ENCODE measurements at places on chromosomes 7 and 10. TPM values are rescaled to one million over a fixed set of nuclear protein-coding genes. Genes with fewer than 3 reads are reported as not detected.

Gene FLNC
- 226 TPM for total RNA-seq

Gene NYAP1
- total RNA-seq: 0.83 TPM

Gene GPR22
- total RNA-seq: not detected

Gene NKX1-2
- not detected for total RNA-seq

Gene PCDH15
- total RNA-seq: under 0.01 TPM

Gene CYP2C8
- not detected for total RNA-seq

Gene OR9A2
- not detected for total RNA-seq

Gene ECD
- total RNA-seq: 24.1 TPM

Gene SORCS3
- not detected for total RNA-seq

Gene COL17A1
- 0.30 TPM for total RNA-seq

Gene EBLN1
- total RNA-seq: not detected

Gene LRRC61
- total RNA-seq: 1.8 TPM

Gene PROSER2
- 0.92 TPM for total RNA-seq

Gene NEUROG3
- not detected for total RNA-seq

Gene SRI
- total RNA-seq: 79.0 TPM

Gene DPY19L1
- total RNA-seq: 52.0 TPM

Gene WNT16
- total RNA-seq: 0.42 TPM

Gene PIP
- not detected for total RNA-seq

Gene PON1
- not detected for total RNA-seq

Gene RARRES2
- total RNA-seq: not detected

Gene CNPY4
- total RNA-seq: 61.5 TPM

Gene CLCN1
- not detected for total RNA-seq

Gene CDNF
- 0.51 TPM for total RNA-seq

Gene LIPF
- not detected for total RNA-seq

Gene COL13A1
- total RNA-seq: 17.2 TPM

Gene ITPRID1
- total RNA-seq: not detected

Gene SLC26A5
- not detected for total RNA-seq

Gene PRF1
- total RNA-seq: not detected

Gene PNLIPRP2
- not detected for total RNA-seq

Gene NAT16
- not detected for total RNA-seq

Gene CPXM2
- 6.8 TPM for total RNA-seq

Gene CREB5
- 4.5 TPM for total RNA-seq

Gene GALNT17
- total RNA-seq: not detected

Gene SUFU
- 8.2 TPM for total RNA-seq

Gene RPP38
- total RNA-seq: 11.4 TPM

Gene ZC3HAV1L
- total RNA-seq: 20.2 TPM

Gene TMEM225B
- total RNA-seq: 0.89 TPM

Gene HOXA6
- 5.8 TPM for total RNA-seq

Gene TUBB8
- total RNA-seq: not detected

Gene ZNF485
- 2.1 TPM for total RNA-seq

Gene C10orf90
- not detected for total RNA-seq

Gene SUGCT
- total RNA-seq: 16.0 TPM

Gene AGR3
- not detected for total RNA-seq

Gene GLUD1
- total RNA-seq: 209 TPM

Gene PDSS1
- total RNA-seq: 3.6 TPM

Gene FAM25A
- not detected for total RNA-seq

Gene UCN3
- total RNA-seq: not detected

Gene ZFAND4
- 6.6 TPM for total RNA-seq

Gene PUS7
- total RNA-seq: 25.8 TPM
